ENCODE measurements at places on chromosomes 4 and X.

DNA sequence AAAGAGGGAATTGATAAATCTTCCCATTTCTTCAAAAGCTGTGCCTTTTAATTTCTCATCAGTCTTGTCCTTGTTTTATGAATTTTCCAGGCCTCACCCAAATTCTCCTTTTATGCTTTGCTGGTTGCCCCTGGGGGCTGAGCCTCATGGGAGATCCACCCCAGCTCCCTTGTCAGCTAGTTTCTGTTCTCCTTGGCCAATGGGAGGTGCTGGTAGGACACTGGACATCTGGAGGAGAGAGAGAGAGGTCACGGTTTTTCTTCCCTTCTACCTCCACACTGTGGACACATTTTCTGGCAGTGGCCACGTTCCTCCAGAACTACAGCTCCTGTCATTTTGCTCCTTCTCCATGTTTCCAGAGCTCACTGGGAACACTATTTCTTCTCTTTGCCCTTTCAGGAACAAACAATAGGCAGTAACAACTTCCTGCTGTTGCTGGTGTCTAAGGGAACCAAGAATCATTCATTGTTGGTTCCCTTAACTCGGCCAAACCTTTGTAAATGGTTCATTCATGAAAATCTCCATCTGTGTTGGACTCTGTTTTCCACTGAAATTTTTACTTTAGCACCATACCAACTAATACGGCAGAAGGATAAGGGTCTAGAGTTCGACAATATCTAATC, 334.5 kb downstream of the GPAT3 start:
- DNase-seq, result no peak

GRCh38 chr4:48379587-48380180, 38.4 kb downstream of the SLAIN2 start:
- DNase-seq, result no peak

- DNase-seq, result no peak
Observed at GRCh38 chr4:77538144-77538543, 67.5 kb upstream of the CXCL13 start.

GRCh38 chr4:21638171-21638725, 310.3 kb downstream of the KCNIP4 start:
- no peak for DNase-seq

DNA sequence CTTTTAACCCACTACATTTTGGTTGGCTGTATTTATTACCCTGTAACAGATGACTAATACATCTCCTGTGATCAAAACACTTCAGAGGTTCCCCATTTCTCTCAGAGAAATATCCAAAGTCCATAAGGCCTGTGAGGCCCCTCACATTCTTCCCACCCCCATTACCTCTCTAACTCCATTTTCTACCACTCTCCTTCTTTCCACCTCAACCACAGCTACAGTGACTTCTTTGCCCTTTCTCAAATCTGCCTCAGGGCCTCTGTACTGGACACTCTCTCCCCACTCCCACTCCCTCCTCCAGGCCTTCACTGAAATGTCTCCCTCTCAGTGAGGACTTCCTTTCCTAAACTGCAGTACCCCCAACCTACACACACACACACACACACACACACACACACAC, 8.4 kb upstream of the TMEM144 start:
- DNase-seq, result no peak

- DNase-seq, result no peak
Observed at GRCh38 chr4:6472387-6473263, at the start of gene PPP2R2C. Gene PPP2R2C, minus strand, starts transcription at chr4:6472614. Its CDS starts 385 bp downstream, at chr4:6472229.

GRCh38 chrX:34859191-34859590, 83.4 kb upstream of the FAM47B start:
- DNase-seq, result no peak

GRCh38 chr4:40227284-40227683, 30.5 kb downstream of the RHOH start:
- no peak for DNase-seq

DNA sequence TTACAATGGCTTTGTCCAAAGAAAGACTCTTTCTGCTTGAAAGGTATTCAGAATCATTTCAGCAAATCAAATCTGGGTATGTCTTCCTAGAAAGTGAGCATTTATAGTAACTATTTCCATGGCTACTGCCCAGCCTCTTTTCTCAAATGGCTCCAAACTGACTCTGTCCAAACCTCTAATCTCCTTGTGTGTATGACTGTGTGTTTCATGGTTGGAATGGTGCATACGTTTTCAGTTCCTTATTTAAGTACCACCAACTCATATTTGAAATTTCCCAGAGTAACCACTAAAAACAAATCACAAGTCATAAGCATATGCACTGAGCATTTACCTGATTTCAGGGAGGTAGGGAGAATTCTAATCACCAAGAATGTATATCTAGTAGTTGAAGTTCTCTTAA, 106.0 kb downstream of the TMEM144 start:
- no peak for DNase-seq

DNA sequence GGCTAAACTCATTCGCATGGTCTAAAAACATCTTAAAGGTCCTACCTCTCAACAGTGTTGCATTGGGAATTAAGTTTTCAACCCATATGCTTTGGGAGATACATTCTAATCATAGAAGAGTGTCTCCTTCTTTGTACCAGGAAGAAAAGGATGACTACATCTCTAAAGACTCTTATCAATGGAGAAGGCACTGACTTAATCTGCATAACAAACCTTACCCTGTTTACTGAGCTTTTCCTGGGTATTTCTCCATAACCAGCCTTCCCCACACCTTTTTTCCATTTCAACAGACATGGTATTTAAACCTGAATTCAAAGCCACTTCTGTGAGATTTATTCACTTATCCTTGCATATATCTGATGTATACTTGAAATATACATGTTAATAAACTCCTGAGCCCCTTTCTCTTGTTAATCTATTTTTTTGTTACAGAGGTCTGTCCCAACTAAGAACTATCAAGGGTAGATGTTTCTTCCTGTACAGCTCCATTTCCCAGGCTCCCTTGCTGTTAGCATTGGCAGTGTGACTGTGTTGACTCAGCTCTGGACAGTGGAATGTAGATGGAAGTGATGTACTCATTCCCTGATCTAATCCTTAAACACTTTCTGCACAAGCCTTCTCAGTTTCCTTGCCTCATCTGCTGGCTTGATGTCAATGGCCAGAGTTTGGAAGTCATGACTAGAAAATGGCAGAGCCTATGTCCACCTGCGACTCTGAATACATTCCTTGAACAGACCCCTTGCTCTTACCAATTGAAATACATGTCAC, 148.9 kb upstream of the CPEB2 start:
- peak; percentile 77 for DNase-seq

GRCh38 chr4:48680848-48681568, 99.1 kb downstream of the FRYL start:
- no peak for DNase-seq

DNA sequence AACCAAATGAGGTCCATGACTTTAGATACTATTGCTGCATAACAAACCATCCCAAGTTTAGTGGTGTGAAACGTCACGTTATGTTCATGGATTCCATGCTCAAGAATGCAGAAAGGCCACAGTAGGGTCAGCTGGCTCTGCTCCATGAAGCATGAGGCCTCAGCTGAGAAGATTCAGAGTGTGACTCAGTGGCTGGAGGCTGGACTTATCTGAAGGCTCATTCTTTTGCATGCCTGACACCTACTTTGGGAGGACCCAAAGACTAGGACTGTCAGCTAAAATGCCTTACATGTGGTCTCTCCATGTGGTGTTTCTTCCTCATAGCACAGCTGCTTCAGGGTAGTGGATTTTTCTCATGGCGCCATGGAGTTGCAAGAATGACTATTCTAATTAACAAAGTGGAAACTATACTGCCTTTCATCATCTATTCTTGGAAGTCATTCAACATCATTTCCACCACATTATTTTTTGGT, 11.5 kb upstream of the CCDC149 start:
- DNase-seq, result peak; percentile 99

- no peak for DNase-seq
Observed at GRCh38 chr4:20395160-20395773, 143.6 kb downstream of the SLIT2 start.

- no peak for DNase-seq
Observed at GRCh38 chrX:5976332-5976731, 252.3 kb downstream of the NLGN4X start.

DNA sequence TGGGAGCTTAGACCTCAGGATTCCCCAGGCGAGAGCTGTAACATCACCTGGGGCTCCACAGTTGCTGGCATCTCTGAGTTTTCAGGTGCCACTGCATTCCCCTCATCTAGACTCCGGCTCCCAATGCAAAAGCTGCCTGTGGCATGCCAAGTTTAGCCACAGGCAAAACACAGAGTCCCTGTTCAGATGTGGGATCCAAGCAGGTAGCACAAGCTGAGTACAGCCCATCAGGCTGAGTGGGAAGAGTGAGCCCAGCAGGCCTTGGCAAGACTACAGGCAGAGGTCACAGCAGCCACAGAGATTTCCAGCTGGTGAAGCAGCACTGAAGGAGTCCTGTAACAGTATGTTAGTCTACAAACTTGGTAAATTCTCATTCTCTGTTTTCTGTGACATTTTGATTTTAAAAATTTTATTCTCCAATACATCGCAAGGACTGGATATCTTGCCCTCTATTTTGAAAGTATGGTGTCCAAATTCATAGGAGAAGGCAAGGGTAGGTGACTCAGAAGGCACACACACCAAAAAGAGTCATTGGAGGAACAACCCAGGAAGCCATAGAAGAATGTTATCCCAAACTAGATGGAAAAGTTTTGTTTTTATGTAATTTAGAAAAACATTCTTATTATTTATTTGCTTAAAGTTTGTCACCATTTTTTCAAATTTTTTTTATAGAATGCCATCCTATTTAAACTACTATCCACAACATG, 13.6 kb upstream of the CXCL2 start:
- no peak for DNase-seq

GRCh38 chr4:176792326-176793059, at the start of gene VEGFC:
Gene VEGFC, minus strand, starts transcription at chr4:176792922. Its CDS starts 611 bp downstream, at chr4:176792311.
- peak; percentile 62 for DNase-seq

DNA sequence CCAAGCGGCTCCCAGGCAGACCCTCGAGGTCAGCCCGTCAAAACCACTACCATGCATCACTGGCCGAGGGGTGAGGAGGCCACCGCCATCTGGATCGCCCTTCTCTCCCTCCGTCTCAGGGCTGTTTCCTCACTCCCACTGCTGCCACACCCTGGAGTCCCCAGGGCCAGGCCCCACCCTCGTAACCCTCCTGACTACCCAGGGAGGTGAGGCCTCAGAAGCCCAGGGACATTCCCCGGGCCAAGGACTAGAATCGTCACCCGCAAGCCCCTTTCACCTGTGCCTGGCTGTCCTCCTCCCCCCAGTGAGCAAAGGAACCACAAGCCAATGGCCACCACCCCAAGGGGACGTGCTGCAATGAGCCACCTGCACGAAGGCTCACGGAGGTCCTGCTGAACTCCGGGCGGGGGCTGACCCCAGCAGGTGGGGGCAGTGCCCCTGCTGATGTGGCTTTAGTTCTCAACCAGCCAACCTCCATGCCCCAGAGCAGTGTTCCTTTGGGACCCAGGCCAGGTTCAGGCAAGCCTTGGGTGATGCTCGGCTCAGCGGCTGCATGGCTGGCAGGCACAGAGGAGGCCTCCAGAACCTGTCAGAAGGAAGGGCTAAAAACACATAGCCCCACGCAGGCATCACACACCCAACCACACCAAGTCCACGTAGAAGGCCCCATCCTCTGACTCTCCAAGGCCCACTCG, 23.8 kb downstream of the PPP2R2C start:
- no peak for DNase-seq

DNA sequence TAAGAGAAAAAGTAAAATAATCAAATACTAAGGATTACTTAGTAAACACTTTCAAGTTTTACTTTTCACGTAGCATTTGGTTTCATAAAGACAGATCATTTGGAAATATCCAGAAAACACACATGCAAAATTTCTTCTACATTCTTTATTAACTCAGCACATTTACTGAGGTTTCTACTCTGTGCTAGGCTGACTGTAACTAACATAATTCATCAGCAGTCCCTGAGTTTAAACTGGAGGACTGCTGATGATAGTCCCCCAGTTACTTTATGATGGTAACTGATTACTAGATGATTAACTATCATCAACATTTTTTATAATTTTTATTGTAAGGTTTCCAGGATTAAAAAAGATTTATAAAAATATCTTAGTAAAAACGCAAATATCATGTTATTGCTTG, 12.3 kb downstream of the LEF1 start:
- no peak for DNase-seq

DNA sequence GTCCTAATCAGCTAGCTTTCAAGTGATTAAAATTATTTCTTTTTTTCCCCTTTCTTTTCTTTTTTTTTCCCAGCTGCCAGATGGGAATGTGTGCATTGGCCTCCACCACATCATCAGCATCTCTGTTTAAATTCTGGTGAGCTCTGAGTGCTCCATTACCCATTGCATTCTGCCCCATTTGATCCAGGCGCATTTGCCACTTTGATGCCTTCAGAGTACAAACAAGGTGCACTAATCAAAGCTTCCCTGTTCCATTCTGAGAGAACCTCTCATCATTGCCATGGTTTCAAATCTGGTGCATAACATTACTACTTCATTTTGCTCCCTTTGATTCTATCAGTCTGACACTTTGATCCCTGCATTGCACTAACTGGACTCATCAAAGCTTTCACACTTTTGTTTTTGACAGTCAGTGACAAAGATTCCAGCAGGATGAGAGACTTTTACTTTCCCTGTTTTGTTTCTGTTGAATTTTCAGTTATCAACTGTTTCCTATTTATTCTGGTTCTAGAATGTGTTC, 238.8 kb upstream of the PCDH10 start:
- no peak for DNase-seq

All from GM04504 (cell line).